A172 (cell line): ENCODE measurements at places on chromosomes 2 and 18. TPM values are rescaled to one million over a fixed set of nuclear protein-coding genes. Genes with fewer than 3 reads are reported as not detected.

LIPT1 gene
- total RNA-seq, result 7.2 and 8.4 TPM in 2 replicates

GRCh38 chr2:33146102-33146501 lies 199.3 kb downstream of the LTBP1 start:
- DNase-seq, result no peak

DNA sequence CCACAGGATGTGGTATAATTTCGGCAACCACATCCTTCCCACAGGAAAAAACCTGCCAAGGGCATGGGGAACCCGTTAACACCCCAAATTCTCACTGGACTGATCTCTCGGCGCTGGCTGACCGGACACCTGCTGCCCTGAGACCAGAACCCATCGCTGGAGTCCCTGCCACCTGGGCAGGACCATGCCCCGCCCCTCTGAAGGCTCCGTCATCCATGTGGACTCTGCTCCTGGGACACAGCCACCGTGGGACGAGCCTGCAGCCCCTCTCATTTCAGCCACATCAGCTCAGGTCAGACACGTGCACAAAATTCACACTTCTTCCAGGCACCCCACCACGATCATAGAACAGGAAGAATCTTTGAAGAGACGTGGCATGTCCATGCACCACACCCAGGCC lies 108.2 kb downstream of the ZNF516 start:
- DNase-seq, result no peak

- no peak for DNase-seq
Measured at GRCh38 chr2:8611246-8611645, 70.6 kb upstream of the ID2 start.

CNDP1 gene
- not detected in 2 replicates for total RNA-seq

- DNase-seq, result peak; percentile 16
Measured at GRCh38 chr2:189676471-189676870, 2.0 kb downstream of the ANKAR start.

EFEMP1 gene
- total RNA-seq, result 9.8 and 12.3 TPM in 2 replicates

TMEM37 gene
- 0.12 and 1.3 TPM in 2 replicates for total RNA-seq

GRCh38 chr18:5285326-5285725 lies 10.2 kb downstream of the ZBTB14 start:
- DNase-seq, result no peak

PSMG2 gene
- total RNA-seq, result 139 and 142 TPM in 2 replicates
